ENCODE measurements at places on chromosomes 7 and 10.

- no peak for DNase-seq
Measured at GRCh38 chr10:24847112-24848070, 105.0 kb downstream of the PRTFDC1 start.

DNA sequence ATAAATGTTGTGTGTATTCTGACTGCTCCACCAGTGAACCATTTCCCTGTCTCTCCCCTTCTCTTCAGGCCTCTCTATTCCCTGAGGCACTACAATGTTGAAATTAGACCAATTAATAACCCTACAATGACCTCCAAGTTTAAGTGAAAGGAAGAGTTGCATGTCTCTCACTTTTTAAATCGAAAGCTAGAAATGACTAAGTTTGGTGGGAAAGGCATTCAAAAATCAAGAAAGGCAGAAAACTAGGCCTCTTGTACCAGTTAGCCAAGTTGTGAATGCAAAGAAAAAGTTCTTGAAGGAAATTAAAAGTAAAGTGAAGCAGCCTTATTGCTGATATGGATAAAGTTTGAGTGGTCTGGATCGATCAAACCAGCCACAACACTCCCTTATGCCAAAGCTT, 198.3 kb upstream of the YAE1 start:
- no peak for DNase-seq

GRCh38 chr7:112790586-112791003, 402 bp upstream of the TMEM168 start:
- no peak for DNase-seq

GRCh38 chr7:28573059-28573553, 160.8 kb downstream of the CREB5 start:
- no peak for DNase-seq

- no peak for DNase-seq
Measured at GRCh38 chr7:125606671-125607070, 677.0 kb upstream of the POT1 start.

- DNase-seq = no peak
Measured at GRCh38 chr7:94145602-94146001, 141.4 kb upstream of the BET1 start.

GRCh38 chr10:79116368-79116767, 47.6 kb downstream of the ZMIZ1 start:
- DNase-seq = no peak

DNA sequence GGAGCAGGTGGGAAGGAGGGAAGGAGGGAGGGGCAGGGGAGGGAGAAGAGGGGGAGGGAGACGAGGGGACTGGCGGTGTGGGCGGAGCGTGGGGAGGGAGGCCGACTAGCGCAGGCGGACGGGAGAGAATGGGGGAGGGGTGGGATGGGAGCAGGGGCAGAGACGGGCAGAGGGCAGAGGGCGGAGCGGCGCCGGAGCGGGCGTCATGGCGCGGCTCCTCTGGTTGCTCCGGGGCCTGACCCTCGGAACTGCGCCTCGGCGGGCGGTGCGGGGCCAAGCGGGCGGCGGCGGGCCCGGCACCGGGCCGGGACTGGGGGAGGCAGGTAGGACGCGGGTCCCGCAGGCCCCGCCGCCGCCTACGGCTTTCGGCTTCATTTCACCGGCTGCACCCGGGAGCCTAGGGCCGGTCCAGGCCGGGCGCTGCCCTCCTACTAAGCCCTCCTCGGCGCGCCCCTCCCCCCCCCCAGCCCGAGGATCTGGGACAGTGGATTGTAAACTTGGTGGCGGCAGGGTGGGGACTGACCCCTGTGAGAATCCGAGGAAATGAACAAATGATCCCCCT, at the start of gene MSRB2:
Gene MSRB2, plus strand, starts transcription at position 176 of the 562 bp plus-strand sequence. Its CDS starts 30 bp downstream, at position 206.
- DNase-seq = peak; percentile 9

DNA sequence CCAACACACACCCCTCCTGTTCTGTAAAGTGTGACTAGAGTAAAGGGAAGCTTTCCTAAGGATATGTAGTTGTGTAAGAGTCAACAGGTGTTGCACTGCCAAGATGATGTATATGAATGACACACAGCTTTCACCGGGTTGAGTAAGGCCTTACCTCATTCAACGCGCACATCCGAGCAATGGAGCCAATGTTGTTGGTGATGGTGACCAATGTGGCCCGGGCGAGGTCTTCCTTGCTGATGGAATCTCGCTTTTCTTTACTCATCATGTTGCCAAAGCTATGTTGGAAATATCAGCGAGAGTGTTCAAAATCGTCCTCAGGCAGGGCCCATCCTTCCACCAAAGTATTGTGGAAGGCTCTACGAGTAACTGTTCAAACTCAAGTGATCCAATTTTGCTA, 52.0 kb downstream of the PANK1 start:
- no peak for DNase-seq

GRCh38 chr10:78634389-78634815, 434.4 kb upstream of the ZMIZ1 start:
- no peak for DNase-seq

DNA sequence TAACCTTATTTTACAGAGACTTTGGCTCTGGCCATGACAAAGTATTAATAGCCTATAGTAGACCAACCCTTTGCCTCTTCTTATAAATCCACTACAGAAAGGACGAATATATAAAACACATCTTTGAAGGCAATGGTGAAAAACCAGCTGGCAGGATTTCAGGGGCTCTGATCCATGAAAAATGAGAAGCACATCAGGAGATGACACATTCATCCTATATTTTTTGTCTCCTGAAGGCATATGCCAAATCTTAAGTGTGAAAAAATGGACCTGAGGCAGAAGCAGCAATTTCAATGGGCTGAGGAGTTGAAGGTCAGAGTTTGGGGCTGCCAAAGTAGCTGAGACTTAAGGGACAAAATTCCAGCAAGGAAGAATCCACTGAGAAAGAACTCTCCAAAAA, 14.4 kb downstream of the RNF216 start:
- DNase-seq = no peak

- DNase-seq = no peak
Measured at GRCh38 chr7:690478-691360, 35.8 kb upstream of the DNAAF5 start.

- DNase-seq = no peak
Measured at GRCh38 chr7:116726713-116727431, 54.9 kb downstream of the MET start.

DNA sequence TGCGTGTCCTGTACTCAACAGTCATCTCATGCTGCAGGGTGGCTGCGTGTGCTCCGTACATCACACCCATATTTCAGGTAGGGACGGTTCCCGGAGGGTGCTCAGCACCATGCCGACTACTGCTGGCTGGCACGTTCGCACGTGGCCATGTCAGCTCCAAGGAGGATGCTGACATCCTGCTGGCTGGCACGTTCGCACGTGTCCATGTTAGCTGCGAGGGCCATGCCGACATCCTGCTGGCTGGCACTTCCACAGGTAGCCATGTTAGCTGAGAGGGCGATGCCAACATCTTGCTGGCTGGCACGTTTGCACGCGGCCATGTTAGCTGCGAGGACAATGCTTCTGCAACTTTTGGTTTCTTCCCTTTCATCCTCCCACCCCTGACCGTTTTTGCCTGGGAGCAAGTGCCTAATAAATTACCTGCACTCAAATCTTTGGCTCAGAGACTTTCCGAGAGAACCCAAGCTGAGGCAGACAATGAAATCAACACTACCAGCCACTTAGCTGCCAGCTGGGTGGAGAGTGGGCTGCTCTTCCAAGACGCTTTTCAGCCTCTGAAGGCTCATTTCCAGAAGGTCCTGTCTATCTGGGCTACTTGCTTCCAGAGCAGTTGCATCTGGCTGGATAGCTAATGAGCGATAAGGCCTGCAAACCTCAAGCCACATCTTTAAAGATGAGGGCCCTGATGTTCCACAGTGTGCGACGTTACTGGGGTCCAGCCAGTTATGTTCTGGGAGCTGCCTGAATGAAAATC, 104.6 kb downstream of the WDR37 start:
- no peak for DNase-seq

DNA sequence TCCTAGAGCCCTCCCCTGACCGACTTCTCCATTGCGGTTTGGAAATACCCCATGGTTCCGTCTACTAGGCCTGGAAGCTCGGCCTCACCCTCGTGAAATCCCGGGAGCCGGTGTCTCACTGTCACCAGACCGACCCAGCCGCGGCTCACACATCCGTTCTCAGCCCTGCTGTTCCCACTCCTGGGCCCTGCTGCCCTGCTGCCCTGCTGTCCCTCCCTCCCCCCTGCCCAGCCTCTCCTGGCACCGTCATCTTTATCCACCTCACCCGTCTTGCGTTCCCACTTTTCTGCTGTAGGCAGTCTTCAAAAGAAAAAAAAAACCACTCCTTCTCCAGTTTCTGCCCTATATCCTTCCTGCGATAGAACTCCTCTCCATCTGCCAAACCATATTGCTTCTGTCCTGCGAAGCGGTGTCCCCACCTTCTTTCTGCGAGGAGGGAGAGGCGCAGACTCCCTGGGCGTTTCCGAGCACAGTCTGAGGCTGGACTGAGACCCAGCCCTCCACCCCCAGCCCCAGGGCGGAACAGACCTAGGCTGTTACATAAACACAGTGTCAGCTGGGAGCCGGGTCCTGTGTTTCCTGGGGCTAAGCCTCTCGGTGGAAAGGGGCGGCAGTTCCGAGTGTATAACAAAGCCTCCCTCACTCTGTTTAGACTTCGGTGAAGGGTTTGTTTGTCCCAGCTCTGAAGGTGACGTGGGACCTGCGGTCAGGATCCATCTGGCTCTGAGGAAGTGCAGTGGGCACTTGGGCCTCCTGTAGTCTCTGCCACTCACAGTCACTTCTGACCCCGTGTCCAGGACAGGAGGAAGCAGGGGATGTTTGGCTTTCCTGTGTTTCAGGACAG, 2.8 kb downstream of the AGAP3 start:
- DNase-seq = no peak

- DNase-seq = no peak
Measured at GRCh38 chr10:2145926-2146478, 408.7 kb upstream of the ADARB2 start.

GRCh38 chr10:35074266-35074665, 15.9 kb downstream of the CUL2 start:
- DNase-seq = no peak

- DNase-seq = no peak
Measured at GRCh38 chr7:1700536-1701333, 30.7 kb downstream of the ELFN1 start.

DNA sequence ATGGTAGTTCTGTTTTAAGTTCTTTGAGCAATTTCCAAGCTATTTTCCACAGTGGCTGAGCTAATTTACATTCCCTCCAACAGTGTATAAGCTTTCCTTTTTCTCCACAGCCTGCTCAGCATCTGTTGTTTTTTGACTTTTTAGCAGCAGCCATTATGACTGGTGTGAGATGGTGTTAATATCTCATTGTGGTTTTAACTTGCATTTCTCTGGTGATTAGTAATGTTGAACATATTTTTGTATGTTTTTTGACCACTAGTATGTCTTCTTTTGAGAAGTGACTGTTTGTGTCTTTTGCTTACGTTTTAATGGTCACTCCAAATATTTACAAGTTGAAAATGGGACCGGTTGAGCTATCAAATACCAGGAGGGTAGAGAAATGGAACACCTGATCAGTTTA, 20.4 kb downstream of the GNG11 start:
- no peak for DNase-seq

GRCh38 chr7:108190891-108191290, 60.7 kb upstream of the LAMB4 start:
- DNase-seq = no peak

GRCh38 chr10:10824591-10825148, 193.0 kb upstream of the CELF2 start:
- no peak for DNase-seq

GRCh38 chr10:103510046-103510685, 16.7 kb downstream of the NEURL1 start:
- no peak for DNase-seq

DNA sequence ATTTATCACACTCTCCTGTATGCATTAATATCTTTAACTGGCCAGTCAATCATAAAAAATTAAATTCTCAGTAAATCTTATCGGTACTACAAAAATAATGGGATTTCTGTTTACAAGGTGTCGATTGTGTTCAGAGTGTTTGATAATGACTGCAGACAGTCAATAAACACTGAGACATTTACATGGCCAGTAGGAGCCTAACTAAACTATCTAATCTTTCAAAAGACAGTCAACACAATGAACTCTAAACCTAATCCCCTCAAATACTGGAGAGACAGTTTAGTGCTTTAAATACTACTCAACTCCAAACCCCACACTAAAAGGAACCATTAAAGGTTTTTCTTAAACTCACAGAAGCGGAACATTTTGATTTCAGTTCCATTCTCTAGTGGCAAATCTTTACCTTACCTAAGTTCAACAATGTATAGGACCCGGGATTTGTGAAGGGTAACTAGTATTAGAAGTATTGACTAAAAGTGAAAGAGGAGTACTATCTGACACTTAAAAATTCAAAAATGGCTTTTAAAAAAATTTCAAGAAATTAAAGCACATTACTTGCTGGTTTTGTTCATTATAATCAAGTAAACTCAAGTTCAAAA, 37.3 kb upstream of the EXOC6 start:
- no peak for DNase-seq

- DNase-seq = no peak
Measured at GRCh38 chr7:41574377-41574776, 128.5 kb downstream of the INHBA start.

- DNase-seq = no peak
Measured at GRCh38 chr7:15795393-15795792, 108.9 kb upstream of the MEOX2 start.

DNA sequence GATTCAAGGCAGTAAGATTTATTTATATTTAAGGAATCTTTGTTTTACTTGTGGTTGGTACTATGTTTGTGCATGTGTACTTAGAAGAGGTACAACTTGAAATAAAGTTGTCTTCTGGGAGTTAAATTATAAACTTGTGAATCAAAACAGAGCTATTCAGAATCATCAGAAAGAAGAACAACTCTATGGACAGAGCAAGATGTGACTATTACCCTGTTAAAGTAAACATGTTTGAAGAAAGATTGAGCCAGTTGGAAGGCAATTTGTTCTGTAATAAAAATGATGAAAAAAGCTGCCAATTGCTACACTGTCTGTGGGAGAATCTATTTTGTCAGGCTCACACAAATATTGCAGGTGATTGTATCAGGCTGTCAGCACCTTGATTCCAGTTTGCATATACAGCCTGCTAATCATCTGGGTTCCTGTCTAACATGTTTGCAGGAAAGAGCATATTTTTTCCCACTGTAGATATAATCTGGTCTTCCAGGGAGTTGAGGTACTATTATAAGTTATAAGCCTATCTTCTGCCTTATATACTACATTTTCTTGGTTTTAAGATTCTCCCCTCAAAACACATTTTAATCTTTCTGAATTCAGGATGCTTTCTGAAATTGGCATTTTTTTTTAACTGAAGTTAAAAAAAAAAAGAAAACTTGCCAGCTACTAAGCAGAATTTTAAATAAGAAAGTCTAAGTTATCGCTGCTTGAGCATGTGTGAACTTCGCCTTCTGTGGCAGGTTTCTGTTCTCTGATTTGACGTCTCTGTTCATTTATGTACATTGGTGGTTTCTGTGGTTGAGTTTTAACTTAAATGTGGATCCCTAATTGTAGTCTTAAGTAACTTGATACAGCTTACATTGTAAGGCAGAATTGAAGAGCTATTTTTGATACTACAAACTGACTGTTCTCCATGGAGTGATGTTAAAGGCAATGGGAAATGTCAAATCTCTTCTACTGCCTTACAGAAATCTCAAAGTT, 46.0 kb downstream of the ZNRF2 start:
- peak; percentile 71 for DNase-seq

GRCh38 chr7:18445483-18445882, 50.1 kb upstream of the HDAC9 start:
- DNase-seq = no peak

GRCh38 chr7:55570218-55570873, 2.0 kb downstream of the VOPP1 start:
- DNase-seq = no peak

- no peak for DNase-seq
Measured at GRCh38 chr7:129163875-129164544, 19.5 kb downstream of the TSPAN33 start.
